ENCODE measurements at places on chromosomes 13 and 19.

DNA sequence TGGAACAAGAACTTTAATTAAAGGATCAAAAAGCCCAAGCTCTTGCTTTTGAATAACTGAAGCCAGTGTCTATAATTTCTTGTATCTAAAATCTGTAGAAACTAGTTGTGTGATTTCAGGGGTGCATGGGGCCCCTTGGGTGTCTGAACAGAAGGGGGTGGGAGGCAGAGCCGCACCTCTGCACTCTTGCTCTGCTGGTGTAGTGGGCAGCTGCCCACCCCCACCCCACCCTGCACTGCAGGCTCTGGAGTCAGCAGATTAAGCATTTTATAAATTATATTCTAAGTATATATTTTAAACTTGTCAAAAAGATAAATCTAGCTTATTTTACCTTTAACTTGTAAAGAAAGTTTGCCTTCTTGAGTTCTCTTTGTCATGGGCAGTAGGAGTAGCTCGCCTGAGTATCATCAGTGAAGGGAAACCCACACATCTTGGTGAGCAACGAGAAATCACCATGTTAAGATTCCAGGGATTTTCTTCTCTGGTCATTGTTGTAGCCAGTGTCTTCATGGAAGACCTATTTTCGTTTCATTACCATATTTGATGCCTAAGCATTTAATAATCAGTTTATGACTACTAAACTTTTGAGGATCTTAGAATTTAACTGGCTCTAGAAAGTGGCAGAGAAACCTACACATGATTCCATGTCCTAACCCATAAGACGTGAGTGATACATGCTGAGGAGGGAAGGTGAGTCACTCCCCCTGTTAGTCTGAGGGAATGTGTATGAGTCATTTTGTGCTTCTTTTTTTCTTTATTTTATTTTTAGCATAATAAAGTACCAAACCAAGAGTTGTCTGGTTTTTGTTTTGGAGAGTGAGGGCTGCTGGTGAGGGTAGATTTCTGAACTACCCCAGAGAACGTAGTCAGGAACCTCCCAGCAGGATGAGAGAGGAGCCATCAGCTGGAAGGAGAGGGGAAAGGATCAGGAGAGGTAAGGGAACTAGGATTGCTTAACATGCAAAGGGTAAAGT, 7.7 kb downstream of the UBE2L5 start:
- DNase-seq = peak; percentile 75

GRCh38 chr13:103056008-103056407, 10.2 kb downstream of the SLC10A2 start:
- DNase-seq = no peak

GRCh38 chr19:35601971-35602370, 10.6 kb upstream of the HAUS5 start:
- DNase-seq = no peak

- DNase-seq = no peak
Measured at GRCh38 chr19:46131485-46132143, 7.1 kb upstream of the IGFL3 start.

DNA sequence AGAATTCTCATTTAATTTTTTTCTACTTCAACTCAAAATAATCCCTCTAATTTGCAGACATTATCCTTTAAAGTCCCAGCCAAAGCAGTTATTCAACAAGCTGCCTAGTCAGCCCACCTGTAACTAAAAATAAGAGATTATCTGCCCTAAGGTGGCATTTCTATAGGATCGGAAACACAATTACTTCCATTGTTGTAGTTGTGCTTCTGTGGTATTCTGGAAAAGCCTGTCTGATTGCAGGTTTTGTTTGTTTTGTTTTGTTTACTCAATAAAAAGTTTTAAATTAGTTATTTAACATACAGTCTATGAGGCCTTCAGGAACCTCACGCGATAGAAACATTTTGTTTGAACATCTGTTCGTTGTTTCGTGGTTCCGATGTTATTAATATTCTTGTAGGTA, 101.0 kb downstream of the ZIC5 start:
- DNase-seq = no peak

DNA sequence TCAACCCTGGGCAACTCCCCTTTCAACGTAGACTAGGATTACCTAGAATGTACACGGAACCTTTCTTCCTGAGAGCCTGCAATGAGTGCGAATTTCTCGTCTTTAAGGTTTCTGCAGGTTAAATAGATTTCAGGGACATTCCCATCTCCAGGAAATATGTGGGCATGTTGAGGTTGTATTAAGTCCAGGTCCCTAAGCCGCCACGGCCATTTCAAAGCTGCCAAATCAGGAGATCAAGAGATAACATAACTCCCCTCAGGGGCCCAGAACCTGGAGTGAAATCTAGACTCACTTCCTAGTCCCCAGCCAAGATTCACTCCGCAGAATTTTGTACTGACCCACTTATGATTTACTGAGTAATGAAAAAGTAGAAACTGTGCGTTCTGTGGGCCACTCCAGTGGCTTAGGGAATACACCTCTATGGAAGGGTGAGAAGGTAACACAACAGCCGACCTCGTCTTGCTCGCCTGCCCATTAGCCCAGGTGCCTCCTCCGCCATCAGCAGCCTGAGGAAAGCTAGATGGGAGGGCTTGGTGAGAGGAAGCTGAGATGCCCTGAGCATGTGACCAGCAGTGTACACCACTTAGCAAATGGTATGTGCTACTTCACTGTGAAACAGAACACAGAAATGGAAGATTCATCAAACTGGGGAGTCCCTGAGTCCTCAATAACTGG, 98.5 kb upstream of the SOX1 start:
- DNase-seq = no peak

GRCh38 chr19:41599175-41599966, 23.4 kb downstream of the CEACAM21 start:
- no peak for DNase-seq

DNA sequence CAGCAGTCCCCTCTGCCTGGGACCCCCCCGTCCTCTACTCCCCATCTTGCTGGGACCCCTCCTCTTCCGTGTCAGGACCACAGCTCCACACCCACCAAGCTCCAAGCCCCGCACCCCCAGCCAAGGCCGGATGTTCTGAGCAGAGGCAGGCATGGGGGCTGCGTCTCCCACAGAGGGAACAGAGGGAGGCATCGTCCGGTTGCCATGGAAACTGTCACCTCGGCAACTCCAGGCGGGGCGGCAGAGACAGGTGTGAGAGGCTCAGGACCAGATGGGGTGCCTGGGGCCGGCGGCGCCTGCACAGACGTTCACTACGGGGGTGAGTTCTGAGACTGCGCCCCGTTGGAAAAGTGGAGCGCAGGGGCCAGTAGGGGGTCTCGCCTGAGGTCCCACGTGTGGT, 5.4 kb downstream of the RNU6-9 start:
- no peak for DNase-seq

DNA sequence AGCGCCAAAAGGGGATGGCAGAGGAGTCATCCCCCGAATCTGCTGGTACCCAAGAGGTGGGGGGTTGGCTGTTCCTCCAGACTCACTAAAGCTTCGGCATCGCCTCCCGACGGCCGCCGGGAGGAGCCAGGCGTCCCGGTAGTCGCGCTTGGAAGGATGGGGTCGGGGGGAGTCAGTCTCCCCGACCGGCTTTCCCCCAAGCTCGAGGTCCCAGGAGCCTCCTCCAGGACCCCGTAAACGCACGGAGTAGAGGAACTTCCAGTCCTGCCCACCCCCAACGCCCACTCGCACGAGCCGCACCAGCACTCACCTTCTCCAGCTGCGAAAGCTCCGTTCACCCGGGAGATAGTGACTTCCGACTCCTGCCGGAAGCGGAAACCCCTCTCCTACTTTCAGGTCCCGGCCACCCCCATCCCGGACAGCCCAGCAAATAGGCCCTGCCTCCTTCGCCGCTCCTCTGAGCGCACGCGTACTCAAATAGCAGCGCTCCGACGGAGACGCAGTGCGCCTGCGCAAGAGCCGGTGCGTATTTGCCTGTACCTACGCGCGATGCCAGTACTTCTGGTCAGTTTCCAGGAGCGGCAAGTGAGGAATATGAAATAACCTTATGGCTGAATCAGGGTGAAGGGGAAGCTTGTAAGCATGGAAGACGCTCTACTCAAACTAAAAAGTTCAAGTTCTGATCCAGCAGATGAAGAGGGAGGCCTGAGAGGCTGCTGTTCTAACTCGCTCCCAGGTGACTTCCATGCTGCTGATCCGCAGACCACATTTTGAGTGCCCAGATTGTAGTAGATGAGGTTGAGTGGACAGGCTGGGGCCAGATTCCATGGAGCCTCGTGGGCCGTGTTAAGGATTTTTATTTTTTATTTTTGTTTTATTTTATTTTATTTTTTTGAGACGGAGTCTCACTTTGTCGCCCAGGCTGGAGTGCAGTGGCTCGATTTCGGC, at the start of gene ELOF1:
Gene ELOF1, minus strand, starts transcription at position 350 of the 948 bp plus-strand sequence. CDS start 4,883 bp downstream, outside the sequence.
- DNase-seq = peak; percentile 98

DNA sequence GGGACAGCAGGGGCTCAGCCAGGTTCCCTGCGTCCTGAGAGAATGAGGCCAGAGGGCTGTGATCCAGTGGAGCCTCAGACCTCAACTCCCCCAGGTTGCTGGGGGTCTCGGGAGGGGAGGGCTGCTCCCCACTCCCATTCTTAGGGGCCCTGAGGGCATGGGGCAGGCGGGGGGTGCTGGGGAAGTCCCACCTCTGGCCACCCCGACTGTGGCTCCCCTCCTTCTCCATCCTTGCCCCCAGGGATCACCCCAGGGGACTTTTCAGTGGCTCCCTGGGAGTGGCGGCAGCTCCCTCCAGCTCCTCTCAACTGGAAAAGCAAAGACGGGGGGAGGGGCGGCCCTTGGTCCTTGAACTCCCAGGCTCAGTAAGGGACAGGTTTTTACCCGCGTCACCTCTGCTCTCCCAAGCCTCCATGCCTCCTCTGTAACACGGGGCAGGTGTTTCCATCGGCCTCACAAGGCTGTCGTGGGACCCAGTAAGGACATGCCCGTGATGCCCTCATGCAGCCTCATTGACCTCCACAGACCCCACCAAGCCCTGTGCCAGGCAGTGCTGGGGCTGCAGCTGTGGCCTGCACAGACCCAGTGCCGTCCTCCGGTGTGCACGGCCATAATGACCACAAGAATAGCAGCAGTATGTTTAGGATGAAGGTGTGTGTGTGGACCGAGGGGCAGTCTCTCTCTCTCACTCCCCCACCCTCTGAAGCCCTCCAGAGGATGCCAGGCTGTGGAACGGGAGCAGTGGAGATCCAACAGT, 11.6 kb upstream of the TOMM40 start:
- DNase-seq = no peak

- no peak for DNase-seq
Measured at GRCh38 chr13:90673746-90674145, 673.7 kb upstream of the MIR17HG start.

- no peak for DNase-seq
Measured at GRCh38 chr19:32919365-32919764, 49.8 kb upstream of the SLC7A9 start.

- no peak for DNase-seq
Measured at GRCh38 chr13:78608252-78608687, 4.9 kb upstream of the POU4F1 start.

Measured in amniotic stem cell (primary cell).